Panc1 (cell line): ENCODE measurements at places on chromosomes 16 and 17. TPM values are rescaled to one million over a fixed set of nuclear protein-coding genes. Genes with fewer than 3 reads are reported as not detected.

Gene CCDC57
- total RNA-seq = 63.6 TPM

- no peak overlapping the region for H3K4me3 ChIP-seq
- H3K27me3 ChIP-seq = no peaks in the 10 kb centered on the region
- no peak for DNase-seq
Observed at GRCh38 chr17:4879601-4880000, 19.7 kb upstream of the C17orf107 start.

DNA sequence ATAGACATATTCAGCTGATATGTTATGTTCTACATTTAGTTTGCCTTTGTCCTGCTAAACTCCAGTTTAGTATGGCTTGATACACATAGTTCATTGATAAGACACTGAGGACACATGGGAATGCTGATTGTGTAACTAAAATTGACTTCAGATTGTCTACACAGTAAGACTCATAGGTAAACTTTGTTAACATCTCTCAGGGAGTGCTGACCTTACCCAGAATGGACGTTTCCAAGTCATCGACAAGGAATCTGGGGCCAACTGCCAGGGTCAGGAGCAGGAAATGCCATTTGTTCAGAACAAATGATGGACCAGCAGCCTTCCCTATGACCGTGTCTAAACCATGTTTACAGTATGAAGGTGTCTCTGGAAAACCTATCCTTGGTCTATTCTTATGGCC, 58.7 kb downstream of the DYNLRB2 start:
- H3K36me3 ChIP-seq = no peaks in the 10 kb centered on the region
- no peak overlapping the region for H3K4me3 ChIP-seq
- no peak overlapping the region for H3K27ac ChIP-seq
- DNase-seq = no peak
- no peaks in the 10 kb centered on the region for H3K27me3 ChIP-seq
- no peaks in the 10 kb centered on the region for H3K4me1 ChIP-seq

Gene ALOX12B
- total RNA-seq = not detected

Gene SMTNL2
- total RNA-seq = not detected

DNA sequence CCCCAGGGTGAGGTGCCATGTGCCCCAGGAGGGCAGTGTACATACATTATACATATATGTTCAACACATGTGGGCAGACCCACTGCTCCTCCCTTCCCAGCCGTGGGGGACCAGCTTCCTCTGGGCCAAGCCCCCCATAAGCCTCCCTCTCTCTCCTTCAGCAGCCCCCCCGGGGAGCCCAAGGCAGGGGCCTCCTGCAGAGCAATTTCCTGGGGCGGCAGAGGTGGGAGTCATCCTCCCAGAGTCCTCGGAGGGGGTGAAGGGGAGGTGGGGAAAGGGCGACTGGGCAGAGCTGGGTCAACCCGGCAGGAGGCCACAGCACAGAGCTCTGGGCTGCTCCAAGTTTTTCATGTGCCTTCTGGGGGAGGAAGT, 235.1 kb downstream of the ZNF423 start:
- H3K27me3 ChIP-seq = no peaks in the 10 kb centered on the region
- no peaks in the 10 kb centered on the region for H3K36me3 ChIP-seq
- no peak for DNase-seq
- no peak overlapping the region for H3K4me3 ChIP-seq
- no peaks in the 10 kb centered on the region for H3K4me1 ChIP-seq
- no peak overlapping the region for H3K27ac ChIP-seq

Gene TRPV2
- total RNA-seq = 34.9 TPM

GRCh38 chr17:4144422-4144747, 1.4 kb downstream of the CYB5D2 start:
- H3K36me3 ChIP-seq = no peaks in the 10 kb centered on the region; the same call in 1 of the 2 replicates
- no peaks in the 10 kb centered on the region for H3K27me3 ChIP-seq
- peak overlapping the region; percentile 85 for H3K4me3 ChIP-seq
- peak overlapping the region; percentile 90 for H3K27ac ChIP-seq
- H3K4me1 ChIP-seq = peaks cover 9% of the 10 kb centered on the region

GRCh38 chr17:81036197-81036941, 1.4 kb downstream of the BAIAP2 start:
- DNase-seq = no peak
- H3K36me3 ChIP-seq = peaks cover 7% of the 10 kb centered on the region; the same call in 1 of the 2 replicates
- H3K4me3 ChIP-seq = peak overlapping the region; percentile 59
- H3K27me3 ChIP-seq = no peaks in the 10 kb centered on the region

- peaks cover 20% of the 10 kb centered on the region; the same call in 1 of the 2 replicates for H3K36me3 ChIP-seq
- no peak overlapping the region for H3K27ac ChIP-seq
- no peak for DNase-seq
- H3K4me3 ChIP-seq = no peak overlapping the region
- H3K27me3 ChIP-seq = no peaks in the 10 kb centered on the region
Observed at GRCh38 chr16:69378036-69378435, 7.8 kb downstream of the TERF2 start.

- H3K27ac ChIP-seq = no peak overlapping the region
- no peak for DNase-seq
- H3K4me1 ChIP-seq = no peaks in the 10 kb centered on the region
- H3K4me3 ChIP-seq = no peak overlapping the region
Observed at GRCh38 chr17:5780476-5780875, 196.2 kb upstream of the NLRP1 start.

DNA sequence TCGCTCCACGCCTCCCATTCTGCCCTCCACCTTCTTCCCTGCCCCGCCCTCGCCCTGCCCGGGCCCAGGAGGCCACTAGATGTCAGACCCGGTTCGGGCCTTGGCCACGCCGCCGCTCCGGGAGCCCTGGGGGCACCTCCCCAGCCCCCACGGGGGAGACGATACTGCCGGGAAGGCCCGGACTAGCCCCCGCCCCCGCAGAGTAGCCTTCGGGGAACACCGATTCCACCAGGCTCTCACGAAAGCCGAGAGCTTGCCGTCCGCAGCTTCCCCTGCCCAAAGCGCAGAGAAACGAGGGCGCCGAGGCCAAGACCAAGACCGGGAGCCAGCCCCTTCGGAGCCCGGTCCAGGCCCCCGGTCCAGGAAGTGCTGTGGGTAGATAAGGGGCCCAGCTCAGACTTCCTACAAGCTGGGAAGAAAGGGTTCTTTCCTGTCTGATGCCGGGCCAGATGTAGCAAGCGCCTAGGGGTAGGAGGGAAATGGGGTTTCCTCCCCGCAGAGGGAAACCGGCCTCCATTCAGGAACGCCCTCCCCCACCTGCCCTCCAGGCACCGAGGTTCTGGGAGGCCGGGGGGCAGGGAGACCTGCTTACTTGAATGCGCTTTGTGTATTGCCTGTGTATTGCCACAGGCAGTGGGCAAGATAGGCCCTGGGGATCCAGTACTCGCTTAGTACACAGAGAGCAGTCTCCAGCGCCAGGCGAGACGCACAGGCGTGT, 806 bp upstream of the CYB561 start:
- peaks cover 24% of the 10 kb centered on the region for H3K4me1 ChIP-seq
- H3K4me3 ChIP-seq = peak overlapping the region; percentile 53
- H3K36me3 ChIP-seq = no peaks in the 10 kb centered on the region
- DNase-seq = no peak
- no peaks in the 10 kb centered on the region for H3K27me3 ChIP-seq
- peak overlapping the region; percentile 67 for H3K27ac ChIP-seq

DNA sequence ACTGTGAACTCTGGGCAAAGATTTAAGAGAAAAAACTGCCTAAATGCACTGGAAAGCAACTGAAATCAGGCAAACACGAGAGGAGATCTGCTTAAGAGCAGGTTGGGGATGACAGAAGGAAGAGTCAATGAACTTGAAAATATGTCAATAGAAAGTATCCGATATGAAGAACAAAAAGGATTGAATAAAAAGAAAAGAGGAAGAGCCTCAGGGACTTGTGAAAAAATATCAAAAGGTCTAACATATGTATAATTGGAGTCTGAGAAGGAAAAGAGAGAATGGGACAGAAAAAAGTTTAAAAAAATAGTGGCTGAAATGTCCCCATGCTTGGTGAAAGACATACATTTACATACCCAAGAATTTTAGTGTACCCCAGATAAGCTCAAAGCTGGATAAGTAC, 195.5 kb downstream of the COPRS start:
- H3K27me3 ChIP-seq = no peaks in the 10 kb centered on the region
- H3K27ac ChIP-seq = no peak overlapping the region
- H3K4me3 ChIP-seq = no peak overlapping the region
- DNase-seq = no peak

DNA sequence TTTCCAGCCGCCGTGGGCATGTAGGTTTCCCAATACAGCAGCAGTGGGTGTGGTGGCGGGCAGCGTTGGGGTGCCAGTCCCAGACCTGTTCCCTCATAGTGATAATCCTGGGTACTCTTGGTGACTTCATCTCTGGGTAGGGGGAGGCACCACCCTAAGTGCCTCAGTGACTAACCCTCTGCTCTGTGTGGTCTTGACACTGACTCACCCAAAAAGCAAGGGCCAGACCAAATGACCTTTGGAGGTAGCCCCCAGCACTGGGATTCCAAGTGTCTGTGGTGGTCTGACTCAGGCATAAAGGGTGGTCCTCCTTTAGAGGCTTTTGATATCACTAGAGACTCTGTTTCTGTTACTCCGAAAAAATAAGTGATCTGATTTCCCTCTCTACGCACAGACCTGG, 908 bp downstream of the CALB2 start:
- no peaks in the 10 kb centered on the region for H3K27me3 ChIP-seq
- DNase-seq = no peak

Gene CDYL2
- 6.1 TPM for total RNA-seq

Gene RND2
- 0.59 TPM for total RNA-seq

Gene ABCC11
- total RNA-seq = not detected

Gene FGF11
- 4.4 TPM for total RNA-seq

DNA sequence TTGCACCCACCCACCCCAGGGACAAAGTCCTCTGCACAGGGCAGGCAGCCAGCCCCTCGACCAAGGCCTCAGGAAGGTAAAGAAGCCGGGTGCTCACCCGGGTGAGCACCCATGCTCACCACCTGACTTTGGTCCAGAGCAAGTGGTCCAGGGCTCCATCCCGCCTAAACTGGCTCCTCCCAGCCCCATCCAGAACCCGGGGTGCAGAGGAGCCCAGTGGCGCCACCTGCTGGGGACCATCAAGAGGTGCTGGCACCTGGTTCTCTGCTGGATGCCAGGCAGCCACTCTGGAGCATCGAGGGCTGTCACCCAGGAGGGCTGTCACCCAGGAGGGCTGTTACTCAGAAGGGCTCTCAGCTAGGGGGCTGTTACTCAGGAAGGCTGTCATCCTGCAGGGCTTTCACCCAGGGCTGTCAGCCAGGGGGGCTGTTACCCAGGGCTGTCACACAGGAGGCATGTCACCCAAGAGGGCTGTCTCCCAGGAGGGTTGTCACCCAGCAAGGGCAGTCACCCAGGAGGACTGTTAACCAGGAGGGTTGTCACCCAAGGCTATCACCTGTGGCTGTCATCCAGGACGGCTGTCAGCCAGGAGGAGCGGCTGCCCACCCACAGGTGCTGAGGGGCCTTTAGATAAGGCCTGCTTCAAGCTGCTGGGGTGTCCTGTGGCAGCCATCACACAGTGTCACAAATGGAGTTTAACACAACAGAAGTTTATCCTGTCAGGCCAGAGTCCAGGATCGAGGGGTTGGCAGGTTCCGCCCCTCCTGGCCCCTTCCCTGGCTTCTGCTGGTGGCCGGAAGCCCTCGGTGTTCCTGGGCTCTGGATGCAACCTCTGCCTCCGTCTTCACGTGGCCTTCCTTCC, 98.5 kb downstream of the TNFRSF13B start:
- no peak overlapping the region for H3K4me3 ChIP-seq
- no peaks in the 10 kb centered on the region for H3K27me3 ChIP-seq
- no peak for DNase-seq
- no peaks in the 10 kb centered on the region for H3K36me3 ChIP-seq
- no peak overlapping the region for H3K27ac ChIP-seq

Gene SCGB1C2
- not detected for total RNA-seq

DNA sequence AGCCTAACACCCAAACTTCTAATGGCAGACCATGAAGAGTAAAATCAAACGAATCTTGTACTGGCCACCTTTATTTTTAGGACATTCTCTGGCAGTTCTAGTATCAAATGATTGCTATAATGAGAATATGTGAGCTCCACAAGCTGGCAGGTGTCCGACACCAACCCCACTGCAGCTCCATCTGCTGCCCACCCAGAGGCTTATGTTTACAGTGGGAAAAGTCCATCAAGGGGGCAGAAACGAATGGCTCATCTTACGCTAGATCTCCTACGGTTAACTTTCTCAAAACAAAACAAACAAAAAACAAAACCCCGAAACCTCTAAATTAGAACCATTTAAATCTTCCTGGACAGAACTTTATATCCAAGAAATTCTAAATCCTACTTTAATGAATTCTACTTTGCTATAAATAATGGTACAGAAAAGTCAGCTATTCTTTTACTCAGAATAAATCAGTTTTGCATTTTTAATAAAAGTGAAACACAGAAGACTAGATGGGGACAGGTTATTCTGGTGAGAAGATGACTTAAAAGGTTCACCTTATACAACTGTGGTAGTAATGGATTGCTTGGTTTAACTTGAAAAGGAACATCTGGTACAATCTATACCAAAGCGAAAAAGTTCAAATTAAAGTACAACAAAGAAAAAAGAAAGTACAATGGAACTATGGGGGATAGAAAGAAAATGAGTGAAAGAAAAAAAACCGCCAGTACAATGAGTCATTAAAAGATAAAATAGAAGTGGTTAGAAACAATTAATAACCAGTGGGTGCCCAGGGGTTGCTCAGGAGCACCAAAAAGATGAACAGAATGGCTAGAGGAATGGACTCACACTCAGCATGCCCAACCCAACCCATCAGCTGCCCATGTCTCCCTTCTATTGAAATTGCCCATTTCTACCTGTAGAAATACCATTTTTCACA, 40.2 kb downstream of the GRB2 start:
- H3K4me3 ChIP-seq = no peak overlapping the region
- peaks cover 72% of the 10 kb centered on the region for H3K4me1 ChIP-seq
- H3K36me3 ChIP-seq = no peaks in the 10 kb centered on the region
- 0 out of 2 replicates have a peak overlapping the region, but pooled peaks have one; percentile 8 for H3K27ac ChIP-seq
- no peak for DNase-seq
- no peaks in the 10 kb centered on the region for H3K27me3 ChIP-seq

- no peaks in the 10 kb centered on the region for H3K36me3 ChIP-seq
- no peak for DNase-seq
- H3K4me1 ChIP-seq = no peaks in the 10 kb centered on the region
- H3K27me3 ChIP-seq = peaks cover 2% of the 10 kb centered on the region; the same call in 1 of the 2 replicates
- H3K4me3 ChIP-seq = no peak overlapping the region
- H3K27ac ChIP-seq = no peak overlapping the region
Observed at GRCh38 chr17:9937241-9937761, 32.2 kb upstream of the RCVRN start.

DNA sequence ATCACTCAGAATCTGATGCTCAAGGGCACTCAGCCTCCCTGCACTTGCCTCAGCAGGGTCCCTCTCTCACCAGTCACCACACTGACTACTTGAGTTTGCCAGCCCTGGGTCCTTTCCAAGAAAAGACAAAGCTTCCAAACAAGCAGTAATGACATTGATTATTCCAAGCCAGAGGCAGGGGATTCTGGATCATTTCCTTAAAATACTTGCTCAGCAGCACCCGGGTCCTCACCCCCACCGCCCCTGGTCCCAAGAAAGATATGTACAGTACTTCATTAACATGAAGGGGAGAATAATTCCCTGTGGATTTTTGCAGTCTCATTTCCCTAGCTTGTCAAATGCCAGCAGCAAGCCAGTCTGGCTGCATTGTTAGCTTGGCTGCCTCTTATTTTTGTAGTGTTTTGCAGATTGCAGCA, 83.2 kb upstream of the GNAO1 start:
- no peaks in the 10 kb centered on the region for H3K36me3 ChIP-seq
- no peaks in the 10 kb centered on the region for H3K27me3 ChIP-seq
- H3K27ac ChIP-seq = no peak overlapping the region
- H3K4me1 ChIP-seq = no peaks in the 10 kb centered on the region
